ENCODE measurements at places on chromosomes 5 and 9.
A peak's percentile ranks its signal among the peaks of the same experiment; 100 is the strongest.

DNA sequence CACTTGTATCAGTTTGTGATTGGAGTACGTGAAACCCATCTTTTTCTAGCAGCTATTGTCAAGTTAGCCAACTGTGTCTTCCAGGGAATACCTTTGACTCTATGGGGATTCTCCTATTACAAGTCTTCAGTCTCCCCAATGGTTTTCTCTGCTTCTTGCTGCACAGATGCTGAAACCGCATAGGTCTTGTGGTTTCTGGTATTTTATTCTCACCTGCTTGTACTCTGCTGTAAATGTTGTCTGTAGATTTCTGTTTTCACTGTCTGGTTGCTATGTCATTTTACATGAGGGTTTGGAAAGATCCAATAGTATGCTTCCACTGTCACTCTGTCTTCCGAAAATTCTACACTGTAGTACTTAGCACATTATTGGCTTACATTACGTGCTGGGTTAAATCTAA lies 1196.9 kb upstream of the C9orf72 start:
- no peak for DNase-seq

- no peak for DNase-seq
These were observed 131.1 kb upstream of the ACTBL2 start for GRCh38 chr5:57613741-57614140.

- DNase-seq: no peak
These were observed 188.9 kb downstream of the RAB3C start for GRCh38 chr5:58771796-58772195.

DNA sequence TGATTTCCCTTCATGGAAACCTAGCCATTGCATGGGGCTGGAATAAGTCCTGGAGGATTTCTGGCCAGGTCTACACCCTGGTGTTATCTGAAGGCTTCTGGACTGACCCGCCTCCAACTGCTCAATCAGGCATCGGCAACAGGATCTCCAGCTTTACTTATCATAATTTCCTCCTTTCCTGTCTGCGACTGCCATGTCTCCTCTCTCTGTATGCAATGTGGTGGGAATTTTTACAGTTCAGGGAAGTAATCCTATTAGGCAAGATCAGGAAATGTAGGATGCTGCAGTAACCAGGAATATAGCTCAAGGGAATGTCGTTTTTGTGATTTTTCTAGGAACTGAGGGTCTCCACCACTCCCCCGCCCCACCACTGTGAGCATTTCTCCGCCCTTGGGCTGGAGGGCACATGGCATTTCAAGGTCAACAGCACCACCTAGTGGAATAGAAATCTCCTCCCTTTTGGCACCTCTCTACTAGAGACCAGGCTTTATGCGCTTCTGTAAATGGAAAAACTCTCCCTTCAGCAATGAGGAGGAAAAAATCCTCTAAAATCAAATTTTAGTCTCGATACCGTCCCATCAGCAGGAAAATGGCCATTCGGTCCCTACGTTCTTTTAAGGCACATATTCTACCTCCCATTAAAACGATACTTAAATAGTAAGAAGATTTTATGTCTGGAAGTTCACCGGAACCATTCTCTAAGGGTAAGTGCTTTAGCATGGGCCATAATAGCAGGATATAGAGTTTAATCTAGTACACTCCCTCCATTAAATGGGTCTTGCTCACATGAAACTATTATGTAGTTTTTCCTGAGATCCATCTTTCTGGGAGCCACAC lies 93.0 kb downstream of the YTHDC2 start:
- peak; percentile 56 for DNase-seq

DNA sequence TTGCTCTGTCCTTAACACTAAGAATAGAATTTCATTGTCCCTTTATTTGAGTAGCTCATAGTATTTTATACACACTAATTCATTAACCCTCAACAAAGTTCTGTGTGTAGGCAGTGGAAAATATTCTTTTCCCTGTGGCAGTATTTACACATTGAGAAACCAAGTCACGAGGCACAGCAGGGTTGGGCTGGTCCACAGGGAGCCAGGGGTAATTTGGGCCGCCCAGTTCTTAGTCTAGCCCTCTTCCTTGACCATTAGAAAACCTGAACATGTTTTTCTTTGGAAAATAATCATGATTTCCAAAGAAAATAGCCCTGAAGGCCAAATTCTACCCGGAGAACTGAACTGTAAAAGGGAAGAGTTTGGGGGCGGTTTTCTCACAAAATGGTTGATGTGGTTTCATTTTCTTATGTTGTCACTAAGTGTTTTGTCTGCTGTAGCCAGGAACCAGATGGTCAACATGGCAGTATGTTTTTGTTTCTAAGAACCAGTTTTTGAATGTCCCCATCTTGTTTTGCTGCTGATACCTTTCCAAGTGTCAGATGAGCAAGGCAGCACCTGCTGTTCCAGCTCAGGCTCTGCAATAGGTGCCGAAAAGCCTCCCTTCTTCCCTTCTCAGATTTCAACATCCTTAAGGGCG lies 29.6 kb downstream of the ARHGEF28 start:
- DNase-seq: no peak

- no peak for DNase-seq
These were observed 202.9 kb upstream of the PANK3 start for GRCh38 chr5:168781941-168782571.

- DNase-seq: no peak
These were observed 101.1 kb downstream of the KIF4B start for GRCh38 chr5:155114655-155115054.

GRCh38 chr9:121227862-121228261 lies 26.2 kb upstream of the RAB14 start:
- DNase-seq: peak; percentile 42

DNA sequence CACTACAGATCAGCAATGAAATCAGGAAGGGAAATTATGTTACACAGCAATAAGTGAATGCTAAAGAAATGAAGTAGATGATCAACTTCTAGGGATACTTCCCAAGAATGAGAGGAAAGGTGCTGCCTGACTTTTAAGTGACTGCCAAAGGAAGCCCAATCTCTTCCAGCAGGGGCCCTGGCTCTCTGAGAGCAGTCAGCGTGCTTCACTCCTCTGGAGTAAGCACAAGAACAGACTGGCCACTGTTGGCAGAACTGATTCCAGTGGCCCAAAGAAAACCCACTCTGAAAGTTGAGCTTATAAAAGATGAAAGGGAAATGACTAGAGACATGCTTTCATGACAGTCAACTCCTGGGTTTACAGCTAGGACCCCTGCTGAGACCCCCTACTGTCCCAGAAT lies 41.8 kb downstream of the MTMR12 start:
- DNase-seq: no peak

- no peak for DNase-seq
These were observed 60.4 kb downstream of the CSNK1A1 start for GRCh38 chr5:149490599-149491485.

DNA sequence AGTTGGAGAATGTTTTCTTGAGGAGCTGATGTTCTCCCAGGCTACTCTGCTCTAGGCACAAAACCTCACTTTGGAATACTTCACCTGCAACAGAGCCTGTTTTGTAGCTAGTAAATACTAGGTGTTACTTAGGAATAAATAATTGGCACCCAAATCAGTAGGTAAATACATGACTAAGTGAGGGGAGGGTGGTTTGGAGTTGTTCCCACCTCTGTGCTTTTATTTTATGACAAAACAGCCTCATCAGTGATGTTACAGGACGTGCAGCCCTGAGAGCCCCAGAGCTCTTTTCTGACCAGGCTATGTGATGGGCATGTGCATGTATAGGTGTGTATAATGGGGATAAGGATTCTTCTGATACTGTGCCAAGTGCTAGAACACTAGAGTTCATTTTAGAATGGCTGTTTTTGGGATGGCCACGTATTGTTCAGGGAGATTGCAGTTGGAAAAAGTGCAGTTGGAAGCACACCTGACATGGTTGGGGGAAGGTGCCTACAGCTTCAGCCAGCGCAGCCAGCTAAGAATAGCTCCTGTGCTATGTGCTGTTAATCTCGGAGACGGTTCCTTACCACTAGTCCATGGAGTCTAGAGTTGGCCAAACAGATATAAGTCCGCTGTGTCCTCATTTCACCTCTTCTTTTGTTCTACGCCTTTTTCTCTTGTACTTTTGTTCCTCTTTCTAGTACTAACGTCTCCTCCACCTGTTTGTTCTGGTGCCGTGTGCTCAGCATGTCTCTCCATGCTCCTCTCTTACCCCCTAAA lies 284.7 kb downstream of the FANCC start:
- no peak for DNase-seq

GRCh38 chr9:113674436-113674835 lies 201.7 kb upstream of the ZNF618 start:
- no peak for DNase-seq

- no peak for DNase-seq
These were observed 661 bp downstream of the NSMF start for GRCh38 chr9:137458194-137459151.

DNA sequence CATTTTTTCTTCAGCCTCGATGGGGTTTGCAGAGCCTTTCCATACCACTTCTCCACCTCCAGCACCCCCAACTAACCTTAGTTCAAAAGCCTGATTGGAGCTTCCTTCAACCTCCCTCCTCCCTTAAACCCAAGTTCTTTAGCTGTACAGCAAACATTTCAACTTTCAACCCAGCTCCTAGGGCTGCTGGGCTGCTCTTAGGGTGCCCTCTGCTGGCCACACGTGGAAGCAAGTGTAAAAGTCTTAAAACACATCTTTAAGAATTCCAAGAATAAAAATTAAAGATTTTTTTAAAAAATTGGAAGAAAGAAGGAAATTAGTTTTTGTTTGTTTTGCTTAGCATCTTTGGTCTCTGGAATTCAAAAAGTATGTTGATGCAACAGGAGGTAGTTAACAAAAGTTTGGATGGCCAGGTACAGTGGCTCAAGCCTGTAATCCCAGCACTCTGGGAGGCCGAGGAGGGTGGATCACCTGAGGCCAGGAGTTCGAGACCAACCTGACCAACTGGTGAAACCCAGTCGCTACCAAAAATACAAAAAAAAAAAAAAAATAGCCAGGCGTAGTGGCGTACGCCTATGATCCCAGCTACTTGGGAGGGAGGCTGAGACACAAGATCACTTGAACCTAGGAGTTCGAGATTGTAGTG lies 15.5 kb upstream of the HSD17B3 start:
- peak; percentile 43 for DNase-seq

DNA sequence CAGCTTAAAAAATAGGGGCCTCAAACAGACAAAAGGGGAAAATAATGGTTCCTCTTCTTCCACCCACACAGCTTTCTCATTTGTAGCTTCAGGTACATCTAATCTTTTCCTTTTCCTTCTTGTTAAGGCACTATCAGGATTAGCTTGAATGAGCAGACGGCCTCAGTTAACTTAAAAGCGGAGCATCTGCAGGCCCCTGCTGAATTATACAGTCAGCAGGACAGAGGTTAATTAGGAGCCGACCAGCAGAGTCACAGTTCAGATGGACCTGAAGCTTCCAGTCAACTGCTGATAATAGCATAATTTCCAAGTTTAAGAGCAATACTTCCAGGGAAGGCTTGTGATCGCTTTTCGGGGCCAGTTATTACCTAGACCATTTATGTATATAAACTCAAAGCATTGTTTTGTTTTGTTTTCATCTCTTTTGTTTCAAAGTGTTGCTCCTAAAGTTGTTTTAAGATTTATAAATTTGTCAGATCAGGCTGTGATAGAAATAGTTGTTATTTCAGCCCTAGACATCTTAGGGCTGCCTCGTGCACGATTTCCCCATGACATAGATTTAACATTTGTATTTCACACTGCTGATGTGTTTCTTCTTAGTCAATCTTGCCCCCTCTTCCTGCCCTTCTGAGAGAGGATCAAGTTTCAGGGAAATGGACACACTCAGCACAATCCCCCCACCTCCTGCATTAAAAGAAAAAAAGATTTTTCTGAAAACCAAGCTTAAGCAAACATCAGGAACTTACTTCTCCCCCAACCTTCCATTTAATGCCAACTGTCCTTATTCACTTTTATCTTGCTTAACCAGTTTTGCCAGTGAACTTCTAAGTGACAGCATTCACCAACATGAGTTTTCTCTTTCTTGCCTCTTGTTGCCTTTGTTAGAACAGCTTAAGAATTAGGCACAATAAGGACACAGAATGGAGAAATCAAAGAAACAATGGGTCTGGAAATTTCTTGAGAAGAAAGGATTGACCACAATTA lies 449.8 kb downstream of the ARHGEF28 start:
- no peak for DNase-seq

DNA sequence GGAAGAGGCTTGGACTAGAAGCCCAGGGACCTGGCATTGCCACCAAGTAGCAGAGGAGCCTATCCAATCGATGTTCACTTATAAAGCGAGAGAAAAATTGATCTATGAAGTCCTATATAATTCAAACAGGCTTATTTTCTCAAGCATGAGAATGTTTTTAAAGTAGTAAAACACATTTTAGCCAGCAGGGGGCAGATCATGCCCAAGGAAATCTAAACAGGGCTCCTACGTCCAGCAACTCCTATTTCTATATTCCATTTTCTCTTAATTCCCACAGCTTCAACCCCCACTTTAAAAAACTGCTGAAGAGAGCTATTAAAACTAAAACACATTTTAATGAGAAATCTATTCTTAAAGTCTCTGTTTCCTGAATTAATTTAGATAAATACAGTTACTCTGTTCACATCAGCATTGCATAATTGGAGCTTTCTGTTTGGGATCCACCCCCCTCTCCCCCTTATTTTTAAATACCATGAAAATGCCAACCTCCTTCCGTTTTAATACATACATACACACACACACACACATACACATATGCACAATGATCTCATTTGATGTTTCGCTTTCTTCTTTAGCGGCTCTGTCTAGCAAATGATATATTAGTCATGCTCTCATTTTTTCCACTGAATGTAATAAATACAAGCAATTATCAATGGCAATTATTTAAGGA lies 144.9 kb downstream of the MYO10 start:
- DNase-seq: peak; percentile 63

GRCh38 chr9:2317591-2317990 lies 302.4 kb downstream of the SMARCA2 start:
- DNase-seq: no peak

DNA sequence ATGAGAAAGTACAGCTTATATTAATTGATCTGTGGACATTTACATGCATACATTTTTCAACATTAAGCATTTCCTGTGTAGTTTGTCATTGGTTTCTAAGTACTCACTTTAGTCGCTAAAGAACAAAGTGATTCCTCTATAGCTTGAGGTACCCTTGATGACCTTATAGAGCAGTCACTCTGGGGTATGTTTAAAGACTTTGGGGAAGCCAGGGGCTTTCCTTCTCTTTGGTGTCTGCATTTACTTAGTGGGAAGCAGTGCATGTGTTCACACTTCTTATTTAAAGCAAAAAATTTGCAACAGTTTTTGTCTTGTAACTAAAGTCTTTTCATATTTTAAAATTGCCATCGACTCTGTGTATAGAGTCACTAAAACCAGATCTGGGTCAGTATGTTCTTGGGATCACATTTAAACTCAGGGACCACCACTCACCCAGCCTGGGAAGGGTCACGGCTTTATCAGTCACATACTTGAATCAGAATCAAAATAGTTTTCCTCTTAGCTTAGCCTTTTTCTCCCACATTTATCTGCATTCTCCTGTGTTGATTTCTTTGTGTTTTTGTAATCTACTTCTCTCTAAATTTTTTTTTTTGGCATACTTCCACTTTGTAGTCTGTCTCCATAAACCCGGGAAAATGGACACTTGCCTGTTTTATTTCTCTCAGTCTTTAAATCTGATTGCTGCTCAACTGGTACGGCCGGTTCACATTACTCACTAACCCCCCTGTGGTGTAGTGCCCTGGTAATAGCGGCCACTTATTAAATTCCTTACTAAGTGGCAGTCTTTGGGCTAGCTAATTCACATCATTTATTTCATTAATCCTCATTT lies 143.9 kb upstream of the FBN2 start:
- no peak for DNase-seq

- DNase-seq: no peak
These were observed 140.3 kb downstream of the MAT2B start for GRCh38 chr5:163645421-163646416.

- no peak for DNase-seq
These were observed at the start of gene NR2F1 for GRCh38 chr5:93582677-93583438. TSS of gene NR2F1 (plus strand) at chr5:93583222. CDS start at chr5:93585024, 1,802 bp downstream.
